Renal pelvis (tissue), 12 donors: ENCODE measurements at places on chromosomes 11 and 22. TPM values are rescaled to one million over a fixed set of nuclear protein-coding genes. Genes with fewer than 3 reads are reported as not detected.

PGA5 gene
- polyA plus RNA-seq = not detected

CRYBA4 gene
- polyA plus RNA-seq = not detected

KDM4D gene
- 2.5 TPM for polyA plus RNA-seq

CASP5 gene
- polyA plus RNA-seq = not detected

TRIM49 gene
- not detected for polyA plus RNA-seq

CCDC83 gene
- polyA plus RNA-seq = 0.28 TPM

OR4D10 gene
- polyA plus RNA-seq = not detected

CHADL gene
- polyA plus RNA-seq = 4.3 TPM

OR2AG1 gene
- 0.09 TPM for polyA plus RNA-seq

PHLDA2 gene
- polyA plus RNA-seq = 1.0 TPM

MS4A2 gene
- polyA plus RNA-seq = 0.06 TPM

HTR3A gene
- 0.11 TPM for polyA plus RNA-seq

ADAMTS15 gene
- 64.0 TPM for polyA plus RNA-seq

PHOX2A gene
- not detected for polyA plus RNA-seq

TRIM48 gene
- polyA plus RNA-seq = not detected

DEUP1 gene
- polyA plus RNA-seq = 0.61 TPM

RFPL1 gene
- 2.0 TPM for polyA plus RNA-seq

PNPLA3 gene
- 2.8 TPM for polyA plus RNA-seq

TSSC4 gene
- polyA plus RNA-seq = 49.4 TPM

HBG1 gene
- 482 TPM for polyA plus RNA-seq

ME3 gene
- polyA plus RNA-seq = 24.7 TPM

TESMIN gene
- 21.3 TPM for polyA plus RNA-seq

LTO1 gene
- 34.1 TPM for polyA plus RNA-seq

C22orf23 gene
- polyA plus RNA-seq = 6.8 TPM

CSF2RB gene
- 3.7 TPM for polyA plus RNA-seq

GPHA2 gene
- 2.1 TPM for polyA plus RNA-seq

FIBIN gene
- 16.4 TPM for polyA plus RNA-seq

PDGFD gene
- polyA plus RNA-seq = 21.6 TPM

OR6A2 gene
- polyA plus RNA-seq = not detected

ARL2 gene
- 71.0 TPM for polyA plus RNA-seq

OLFML1 gene
- polyA plus RNA-seq = 36.5 TPM

CD3E gene
- polyA plus RNA-seq = 0.52 TPM

INS gene
- polyA plus RNA-seq = not detected

TRPM5 gene
- polyA plus RNA-seq = 3.8 TPM

FBLN1 gene
- 115 TPM for polyA plus RNA-seq

KCNK7 gene
- polyA plus RNA-seq = 0.27 TPM
